ENCODE measurements at places on chromosomes 11 and 22. TPM values are rescaled to one million over a fixed set of nuclear protein-coding genes. Genes with fewer than 3 reads are reported as not detected.

GRCh38 chr11:42631220-42631843 lies 680.5 kb upstream of the API5 start:
- no peak overlapping the region for H3K4me3 ChIP-seq
- H3K27ac ChIP-seq = no peak overlapping the region
- no peaks in the 10 kb centered on the region for H3K4me1 ChIP-seq
- no peaks in the 10 kb centered on the region for H3K27me3 ChIP-seq
- DNase-seq = no peak
- H3K36me3 ChIP-seq = no peaks in the 10 kb centered on the region

GRCh38 chr22:46267431-46268279 lies at the start of gene TTC38:
Gene TTC38, plus strand, starts transcription at chr22:46268008. Its CDS starts 32 bp downstream, at chr22:46268040.
- H3K4me1 ChIP-seq = peaks cover 27% of the 10 kb centered on the region
- peak within 1 kb of the TSS; percentile 86 for H3K27ac ChIP-seq
- peaks cover 10% of the 10 kb centered on the region for H3K36me3 ChIP-seq
- no peaks in the 10 kb centered on the region for H3K27me3 ChIP-seq
- H3K4me3 ChIP-seq = peak within 1 kb of the TSS; percentile 88

The GSTT2B gene
- 9.8 TPM for total RNA-seq

The KCNQ1OT1 gene
- total RNA-seq = 2.0 TPM

- H3K4me3 ChIP-seq = no peak overlapping the region
- peaks cover 45% of the 10 kb centered on the region for H3K27me3 ChIP-seq
- no peaks in the 10 kb centered on the region for H3K4me1 ChIP-seq
These were observed 4.5 kb downstream of the MAPK8IP2 start for GRCh38 chr22:50605002-50605612.

- no peaks in the 10 kb centered on the region for H3K4me1 ChIP-seq
- DNase-seq = no peak
- no peaks in the 10 kb centered on the region for H3K36me3 ChIP-seq
- H3K27ac ChIP-seq = no peak overlapping the region
These were observed 749.8 kb upstream of the ARHGAP42 start for GRCh38 chr11:99937330-99937729.

DNA sequence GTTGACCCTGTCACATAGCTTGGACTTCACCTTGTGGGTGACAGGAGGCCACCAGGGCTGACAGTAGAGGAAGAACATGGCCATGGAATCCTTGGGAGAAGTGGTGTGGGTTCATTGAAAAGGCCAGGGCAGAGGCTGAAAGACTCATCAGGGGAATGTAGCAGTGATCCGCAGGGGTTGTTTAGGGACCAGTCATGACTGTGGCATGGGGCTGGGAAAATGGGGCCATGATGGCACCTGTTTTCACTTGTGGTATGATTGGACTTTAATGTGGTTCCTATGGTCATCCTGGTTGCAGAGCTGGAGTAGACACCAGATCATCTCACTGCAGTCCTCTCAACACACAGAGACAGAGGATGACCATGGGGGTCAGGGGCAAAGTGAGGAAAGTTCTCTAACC lies 66.7 kb upstream of the MYEOV start:
- no peaks in the 10 kb centered on the region for H3K36me3 ChIP-seq
- no peaks in the 10 kb centered on the region for H3K27me3 ChIP-seq
- DNase-seq = no peak
- no peaks in the 10 kb centered on the region for H3K4me1 ChIP-seq

The ZNF280A gene
- not detected for total RNA-seq

DNA sequence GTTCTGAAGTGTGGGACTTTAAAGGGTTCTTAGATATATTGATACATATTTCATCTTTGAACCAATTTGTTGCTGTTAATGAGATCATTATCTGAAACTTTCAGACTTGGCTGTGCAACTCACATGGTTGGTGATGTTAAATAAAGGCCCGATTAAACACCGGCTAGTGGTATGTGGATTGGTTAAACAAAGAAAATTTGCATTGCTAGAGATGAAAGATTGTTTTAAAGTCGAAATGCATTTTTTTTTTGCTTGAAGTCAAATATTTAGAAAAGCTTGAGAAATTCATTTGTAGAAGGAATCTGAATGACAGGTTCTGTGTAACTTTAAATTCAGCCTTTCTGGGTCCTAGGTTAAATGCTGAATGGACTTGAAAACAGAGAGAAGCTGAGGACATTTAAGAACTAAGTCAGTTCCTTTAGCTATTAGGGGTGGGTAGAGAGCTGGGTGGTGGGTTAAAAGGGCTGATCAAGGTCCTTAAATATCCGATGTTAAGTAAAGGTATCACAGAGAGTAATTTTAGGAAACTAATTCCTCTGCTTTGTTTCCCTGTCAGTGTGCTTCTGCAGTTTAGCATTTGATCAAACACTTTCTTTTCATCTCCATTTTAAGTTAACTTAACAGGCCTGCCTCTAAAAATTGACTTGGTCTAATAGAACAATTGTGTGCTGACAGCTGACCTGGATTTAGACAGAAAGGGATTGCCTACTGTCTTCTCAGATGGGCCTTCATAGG lies 4.5 kb downstream of the ZNRF3 start:
- no peak overlapping the region for H3K4me3 ChIP-seq
- H3K36me3 ChIP-seq = no peaks in the 10 kb centered on the region
- DNase-seq = no peak
- no peak overlapping the region for H3K27ac ChIP-seq
- no peaks in the 10 kb centered on the region for H3K27me3 ChIP-seq

The OSBP2 gene
- 6.0 TPM for total RNA-seq

GRCh38 chr11:20621679-20622078 lies 22.3 kb downstream of the SLC6A5 start:
- H3K27me3 ChIP-seq = peaks cover 10% of the 10 kb centered on the region
- H3K36me3 ChIP-seq = no peaks in the 10 kb centered on the region
- DNase-seq = no peak
- no peak overlapping the region for H3K27ac ChIP-seq

The PHOX2A gene
- total RNA-seq = not detected

- no peak for DNase-seq
- peaks cover 5% of the 10 kb centered on the region for H3K27me3 ChIP-seq
- no peaks in the 10 kb centered on the region for H3K4me1 ChIP-seq
These were observed 467.8 kb downstream of the TBC1D22A start for GRCh38 chr22:47230251-47230650.

- no peak overlapping the region for H3K4me3 ChIP-seq
- no peak overlapping the region for H3K27ac ChIP-seq
- DNase-seq = no peak
- H3K36me3 ChIP-seq = no peaks in the 10 kb centered on the region
- no peaks in the 10 kb centered on the region for H3K27me3 ChIP-seq
- H3K4me1 ChIP-seq = no peaks in the 10 kb centered on the region
These were observed 113.4 kb downstream of the CASP12 start for GRCh38 chr11:104784684-104785460.

- H3K27me3 ChIP-seq = no peaks in the 10 kb centered on the region
- H3K4me1 ChIP-seq = no peaks in the 10 kb centered on the region
- no peak overlapping the region for H3K4me3 ChIP-seq
- no peak overlapping the region for H3K27ac ChIP-seq
These were observed 12.2 kb downstream of the CBL start for GRCh38 chr11:119218141-119218878.

GRCh38 chr22:24096758-24097115 lies 84.5 kb upstream of the SUSD2 start:
- H3K36me3 ChIP-seq = peaks cover 60% of the 10 kb centered on the region
- no peak overlapping the region for H3K4me3 ChIP-seq
- H3K4me1 ChIP-seq = no peaks in the 10 kb centered on the region
- peak; percentile 56 for DNase-seq
- H3K27ac ChIP-seq = no peak overlapping the region

DNA sequence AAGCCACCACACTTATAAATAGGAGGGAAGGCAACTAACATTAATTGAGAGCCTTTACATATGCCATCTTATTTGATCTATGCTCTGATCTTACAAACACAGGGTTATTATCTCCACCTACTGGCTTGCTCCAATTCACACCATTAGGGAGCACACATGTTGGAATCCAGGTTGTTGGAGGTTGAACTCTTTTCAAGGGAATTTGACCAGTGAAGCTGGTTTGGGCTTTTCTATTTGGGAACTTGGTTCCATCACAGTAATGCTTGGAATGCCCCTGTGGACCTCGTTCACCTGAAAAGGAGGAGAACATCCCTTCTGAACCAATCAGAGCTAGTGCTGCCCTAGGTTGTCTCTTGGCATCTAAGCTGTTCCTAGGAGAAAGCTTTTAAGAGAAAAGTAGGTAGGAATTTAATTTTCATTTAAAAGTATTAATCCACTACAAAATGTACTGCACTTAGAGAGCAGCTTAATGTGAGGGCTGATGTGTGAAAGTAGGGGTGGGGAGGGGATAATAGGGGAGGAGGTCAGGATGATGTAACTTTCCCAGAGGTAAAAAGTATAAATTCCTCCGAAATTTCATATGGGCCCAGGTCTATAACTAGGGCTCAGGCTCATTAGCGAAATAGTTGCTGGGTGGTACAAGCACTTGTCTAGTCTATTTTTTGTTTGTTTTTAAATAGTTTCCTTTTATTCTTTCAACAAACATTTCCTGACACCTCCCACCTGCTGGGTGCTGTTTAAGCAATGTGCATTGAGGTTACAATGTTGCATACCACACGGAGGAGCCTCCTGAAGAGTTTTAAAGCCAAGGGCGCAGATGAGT lies 7.6 kb upstream of the MICAL2 start:
- no peak overlapping the region for H3K4me3 ChIP-seq

DNA sequence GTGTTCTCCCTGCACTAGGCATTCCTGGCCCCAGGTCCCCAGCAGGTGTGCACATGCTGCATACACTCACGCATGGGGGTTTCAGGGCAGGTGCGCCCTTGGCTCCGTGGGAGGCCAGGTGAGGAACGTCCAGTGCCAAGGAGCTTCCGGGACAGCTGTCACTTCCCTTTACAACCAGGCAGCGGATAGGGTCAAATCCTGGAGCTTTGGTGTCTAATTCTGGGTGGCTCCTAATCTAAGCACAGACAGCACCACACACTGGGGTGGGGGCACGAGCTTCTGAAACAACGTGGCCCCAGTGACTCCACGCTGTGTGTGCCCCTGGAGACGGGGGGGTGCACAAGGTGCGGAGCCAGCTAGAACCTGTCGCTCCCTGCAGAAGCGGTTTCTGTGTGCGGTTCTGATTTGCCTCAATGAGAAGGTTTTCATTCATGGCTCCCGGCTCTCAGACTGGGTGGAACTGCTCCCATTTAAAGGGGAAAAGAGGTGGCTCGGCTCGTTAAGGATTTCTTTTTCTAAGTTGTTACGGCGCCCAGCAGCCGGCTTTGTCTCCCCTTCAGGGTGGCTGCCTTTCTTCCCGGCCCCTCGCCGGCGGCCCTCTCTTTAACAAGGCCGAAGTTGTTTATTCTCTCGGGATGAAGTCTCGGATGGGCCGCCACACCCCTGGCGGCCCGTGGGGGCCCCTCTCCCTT lies 5.0 kb downstream of the CCND1 start:
- no peak overlapping the region for H3K4me3 ChIP-seq
- no peaks in the 10 kb centered on the region for H3K27me3 ChIP-seq
- H3K4me1 ChIP-seq = peaks cover 18% of the 10 kb centered on the region

- no peaks in the 10 kb centered on the region for H3K36me3 ChIP-seq
- peak overlapping the region; percentile 97 for H3K27ac ChIP-seq
- peak overlapping the region; percentile 64 for H3K4me3 ChIP-seq
- H3K27me3 ChIP-seq = no peaks in the 10 kb centered on the region
- no peak for DNase-seq
- H3K4me1 ChIP-seq = no peaks in the 10 kb centered on the region
These were observed 1.4 kb upstream of the KCNQ1OT1 start for GRCh38 chr11:2701230-2701629.

The SLC22A6 gene
- not detected for total RNA-seq

DNA sequence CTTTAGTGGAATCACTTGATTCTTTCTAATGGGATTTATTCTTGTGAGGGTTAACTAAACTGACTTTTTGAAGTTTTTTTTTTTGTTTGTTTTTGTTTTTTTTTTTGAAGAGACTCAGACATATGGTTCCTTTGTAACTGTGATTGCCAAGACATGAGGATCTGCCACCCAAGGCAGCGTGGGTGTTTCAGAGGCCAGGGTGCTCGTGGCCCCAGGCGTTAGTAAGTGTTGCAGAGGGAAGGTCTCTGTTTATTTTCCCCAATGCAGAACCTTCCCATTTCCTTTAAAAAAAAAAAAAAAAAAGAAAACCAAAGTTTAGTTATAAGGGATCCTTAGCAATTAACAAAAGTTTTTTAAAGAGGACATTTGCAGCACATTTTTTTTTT lies 94.8 kb downstream of the CTTN start:
- peak; percentile 38 for DNase-seq
- no peaks in the 10 kb centered on the region for H3K27me3 ChIP-seq
- no peak overlapping the region for H3K4me3 ChIP-seq
- H3K4me1 ChIP-seq = no peaks in the 10 kb centered on the region

DNA sequence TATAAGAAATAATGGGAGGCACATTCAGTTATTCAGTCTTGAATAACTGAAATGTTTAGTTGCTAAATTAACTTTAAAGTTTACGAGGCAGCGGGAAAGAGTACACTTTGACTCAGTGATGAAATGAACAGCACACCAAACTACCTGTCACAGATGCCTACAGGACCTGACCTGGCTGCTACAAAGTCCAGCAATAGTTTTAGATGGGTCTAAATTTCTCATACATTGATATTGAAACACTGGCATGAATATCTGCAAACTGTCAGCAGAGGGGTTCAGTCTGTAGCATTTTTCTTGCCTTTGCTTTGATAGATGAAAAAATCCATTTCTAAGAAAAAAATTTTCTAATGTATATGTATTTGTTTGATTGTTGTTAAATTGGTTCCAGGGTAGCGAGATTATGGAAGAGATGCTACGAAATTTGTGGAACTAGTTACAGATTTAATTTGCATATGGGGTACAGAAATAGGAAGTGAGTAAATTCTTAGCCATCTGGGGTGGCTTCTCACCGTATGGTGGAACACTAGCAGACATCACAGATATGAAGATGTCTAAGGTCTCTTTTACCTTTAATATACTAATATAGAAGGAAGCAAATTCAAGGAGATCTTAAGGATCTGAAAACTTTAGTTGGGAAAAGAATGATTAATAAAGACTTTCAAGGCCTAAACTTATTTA lies 20.8 kb upstream of the GAB2 start:
- H3K4me3 ChIP-seq = no peak overlapping the region
- peaks cover 15% of the 10 kb centered on the region for H3K36me3 ChIP-seq
- no peaks in the 10 kb centered on the region for H3K27me3 ChIP-seq

DNA sequence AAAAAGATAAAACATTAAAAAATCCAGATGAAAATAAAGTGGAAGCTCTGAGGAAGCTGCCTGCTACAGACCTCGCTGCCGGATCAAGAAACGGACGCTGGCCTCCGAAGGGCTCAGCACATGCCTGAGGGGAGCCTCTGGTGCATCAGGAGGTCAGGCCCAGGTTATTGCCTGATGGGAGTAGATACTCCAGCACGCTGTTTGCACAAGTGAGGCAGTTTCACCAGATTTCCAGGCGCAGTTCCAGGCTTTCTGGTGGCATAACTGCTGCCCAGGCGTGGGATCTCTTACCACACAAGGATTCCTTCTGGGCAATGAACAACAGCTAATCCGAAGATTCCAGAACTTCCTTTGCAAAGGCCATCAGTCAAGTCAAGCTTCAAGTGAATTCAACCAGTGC lies 154.2 kb downstream of the MPPED1 start:
- peaks cover 7% of the 10 kb centered on the region for H3K27me3 ChIP-seq
- no peaks in the 10 kb centered on the region for H3K4me1 ChIP-seq
- no peak overlapping the region for H3K27ac ChIP-seq
- no peaks in the 10 kb centered on the region for H3K36me3 ChIP-seq

- H3K27ac ChIP-seq = no peak overlapping the region
- H3K4me3 ChIP-seq = no peak overlapping the region
- H3K27me3 ChIP-seq = no peaks in the 10 kb centered on the region
These were observed 1.5 kb upstream of the CCDC90B start for GRCh38 chr11:83287631-83288030.

- no peak overlapping the region for H3K4me3 ChIP-seq
- H3K27ac ChIP-seq = no peak overlapping the region
- no peaks in the 10 kb centered on the region for H3K36me3 ChIP-seq
- no peaks in the 10 kb centered on the region for H3K27me3 ChIP-seq
These were observed 10.1 kb downstream of the LMO1 start for GRCh38 chr11:8253566-8253965.
